ENCODE measurements at places on chromosomes 2 and 18.

DNA sequence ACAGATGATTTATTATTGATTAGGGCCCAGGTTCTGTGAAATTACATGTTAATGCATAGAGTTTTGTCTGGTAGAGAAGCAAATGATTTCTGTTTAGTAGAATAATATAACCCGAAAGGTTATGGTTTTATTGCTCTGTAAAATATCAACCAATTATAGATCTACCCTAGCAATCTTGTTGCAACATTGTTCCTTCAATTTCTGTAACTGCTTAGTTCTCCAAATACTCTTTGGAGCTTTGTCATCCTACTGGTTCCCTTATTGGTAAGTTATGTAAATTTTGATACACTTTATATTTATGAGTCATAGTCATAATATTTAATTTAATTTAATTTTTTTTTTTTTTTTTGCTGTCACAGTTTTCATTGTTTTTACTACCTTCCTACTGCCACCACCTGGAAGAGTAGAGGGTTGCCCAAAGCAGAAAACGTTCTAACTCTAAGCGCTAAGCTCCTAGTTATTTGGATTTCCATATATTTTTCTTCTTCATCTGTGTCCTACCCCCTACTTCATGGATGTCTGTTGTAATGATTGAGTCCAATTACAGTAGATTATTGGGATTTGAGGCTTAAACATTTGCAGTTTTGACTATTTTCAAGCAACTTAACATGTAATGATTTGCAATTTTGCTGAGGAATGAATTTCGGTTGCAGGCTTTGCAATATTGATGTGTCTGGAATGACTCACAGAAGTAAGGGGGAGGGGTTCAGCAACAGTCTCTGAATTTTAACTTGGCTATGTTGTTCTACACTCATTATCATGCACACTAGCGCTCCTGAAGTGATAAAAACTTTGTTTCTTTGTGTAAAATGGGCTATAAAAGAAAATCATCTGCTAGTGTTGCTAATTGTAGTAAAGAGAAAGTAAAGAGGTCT is 51.1 kb downstream of the NABP1 start:
- no peak overlapping the region for H3K4me3 ChIP-seq
- no peaks in the 10 kb centered on the region for H3K36me3 ChIP-seq
- DNase-seq, result no peak
- peaks cover 10% of the 10 kb centered on the region for H3K27me3 ChIP-seq

- peaks cover 49% of the 10 kb centered on the region for H3K27me3 ChIP-seq
- no peak overlapping the region for H3K4me3 ChIP-seq
- H3K4me1 ChIP-seq, result peaks cover 32% of the 10 kb centered on the region
- DNase-seq, result no peak
Observed at GRCh38 chr2:205680903-205681302, 1.4 kb upstream of the NRP2 start.

DNA sequence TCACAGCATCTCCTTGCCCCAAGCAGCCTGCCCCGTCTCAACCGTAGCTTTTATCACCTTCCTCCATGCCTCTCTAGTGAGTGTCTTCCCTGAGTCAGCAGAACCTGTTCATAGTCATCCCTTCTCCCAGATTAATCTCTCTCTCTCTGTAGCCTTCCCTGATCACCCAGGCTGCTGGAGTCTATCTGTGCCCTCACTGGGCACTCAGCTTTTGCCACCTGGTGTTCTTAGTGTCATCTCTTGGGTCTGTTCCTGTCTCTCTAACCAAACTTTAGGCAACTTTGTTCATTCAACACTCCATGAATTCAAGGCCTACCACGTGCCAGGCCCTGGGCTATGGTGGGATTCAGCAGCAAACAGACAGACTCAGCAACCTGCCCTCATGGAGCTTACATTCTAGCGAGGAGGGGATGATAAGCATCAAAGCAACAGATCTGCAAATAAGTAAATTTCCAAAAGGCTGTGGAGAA is 159.1 kb downstream of the SMAD7 start:
- H3K36me3 ChIP-seq, result no peaks in the 10 kb centered on the region
- no peak for DNase-seq
- H3K4me3 ChIP-seq, result no peak overlapping the region

- DNase-seq, result no peak
- H3K27me3 ChIP-seq, result no peaks in the 10 kb centered on the region
- H3K27ac ChIP-seq, result no peak overlapping the region
- no peak overlapping the region for H3K4me3 ChIP-seq
- H3K36me3 ChIP-seq, result peaks cover 12% of the 10 kb centered on the region
- peaks cover 8% of the 10 kb centered on the region for H3K4me1 ChIP-seq
Observed at GRCh38 chr2:24768601-24769000, 24.6 kb downstream of the PTRHD1 start.

- peaks cover 3% of the 10 kb centered on the region for H3K4me1 ChIP-seq
- H3K4me3 ChIP-seq, result no peak overlapping the region
- H3K27me3 ChIP-seq, result no peaks in the 10 kb centered on the region
- H3K27ac ChIP-seq, result no peak overlapping the region
Observed at GRCh38 chr2:167134381-167135072, 246.2 kb downstream of the XIRP2 start.

GRCh38 chr2:220451438-220451837 is 824.0 kb downstream of the SLC4A3 start:
- H3K27ac ChIP-seq, result no peak overlapping the region
- no peaks in the 10 kb centered on the region for H3K4me1 ChIP-seq
- no peak overlapping the region for H3K4me3 ChIP-seq
- no peaks in the 10 kb centered on the region for H3K36me3 ChIP-seq
- no peak for DNase-seq

DNA sequence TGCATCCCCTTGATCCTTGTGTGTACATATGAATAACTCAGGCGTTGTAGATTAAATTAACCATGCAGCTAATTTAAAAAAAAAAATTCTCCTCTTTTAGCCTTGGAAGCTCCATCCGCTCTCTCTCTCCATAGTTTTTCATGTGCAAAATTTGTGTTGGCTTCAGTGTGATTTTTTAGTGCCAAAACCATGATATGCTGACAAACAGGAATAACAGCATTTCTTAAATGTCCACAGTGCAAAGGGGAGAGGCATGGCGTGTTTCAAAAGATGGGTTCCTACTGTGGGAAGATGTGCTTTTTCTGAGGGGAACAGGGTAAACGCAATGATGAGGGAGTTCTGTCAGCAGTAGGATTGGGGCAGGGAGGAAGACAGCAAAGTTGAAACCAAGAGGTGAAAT is 247.0 kb downstream of the ICOS start:
- H3K27me3 ChIP-seq, result peaks cover 11% of the 10 kb centered on the region
- H3K27ac ChIP-seq, result no peak overlapping the region
- peaks cover 11% of the 10 kb centered on the region for H3K4me1 ChIP-seq
- no peak for DNase-seq
- H3K4me3 ChIP-seq, result no peak overlapping the region
- H3K36me3 ChIP-seq, result no peaks in the 10 kb centered on the region

- no peak for DNase-seq
- H3K27ac ChIP-seq, result no peak overlapping the region
- peaks cover 6% of the 10 kb centered on the region for H3K27me3 ChIP-seq
- H3K4me3 ChIP-seq, result no peak overlapping the region
- H3K36me3 ChIP-seq, result no peaks in the 10 kb centered on the region
Observed at GRCh38 chr2:84121-84520, 37.8 kb upstream of the FAM110C start.

GRCh38 chr2:25304321-25304720 is 37.4 kb downstream of the DNMT3A start:
- no peaks in the 10 kb centered on the region for H3K27me3 ChIP-seq
- peaks cover 87% of the 10 kb centered on the region for H3K4me1 ChIP-seq
- no peak for DNase-seq

- no peak for DNase-seq
- H3K4me3 ChIP-seq, result no peak overlapping the region
- H3K36me3 ChIP-seq, result no peaks in the 10 kb centered on the region
- no peaks in the 10 kb centered on the region for H3K4me1 ChIP-seq
- no peak overlapping the region for H3K27ac ChIP-seq
Observed at GRCh38 chr18:55864281-55864680, 276.3 kb upstream of the TCF4 start.

DNA sequence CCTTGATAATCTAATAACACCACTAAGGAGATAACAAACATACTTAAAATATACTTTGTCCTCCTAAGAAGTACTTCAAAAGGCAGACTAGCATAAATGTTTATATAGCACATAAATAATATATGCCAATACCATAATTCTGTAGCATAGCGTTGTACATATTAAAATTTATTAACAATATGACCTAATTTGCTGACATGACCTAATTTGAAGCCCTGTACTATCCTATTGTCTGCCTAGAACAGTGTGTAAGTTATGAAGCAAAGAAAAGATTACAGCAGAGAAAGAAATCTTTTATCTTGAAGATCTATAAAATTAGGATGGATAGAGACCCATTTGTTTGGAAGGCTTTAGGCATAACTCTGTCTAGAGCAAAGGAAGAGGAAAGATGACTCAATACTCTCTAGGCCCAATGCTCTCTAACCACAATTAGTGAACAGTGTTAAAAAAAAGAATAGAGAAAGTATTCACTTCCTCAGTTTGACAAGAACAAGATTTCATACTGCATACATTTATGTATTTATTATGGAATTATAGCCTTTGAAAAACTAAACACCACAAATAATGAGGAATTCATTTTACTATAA is 231.3 kb downstream of the ZRANB3 start:
- H3K4me1 ChIP-seq, result no peaks in the 10 kb centered on the region
- no peak overlapping the region for H3K4me3 ChIP-seq
- H3K27ac ChIP-seq, result no peak overlapping the region

GRCh38 chr18:54792079-54792478 is 36.2 kb upstream of the RAB27B start:
- H3K4me1 ChIP-seq, result no peaks in the 10 kb centered on the region
- no peaks in the 10 kb centered on the region for H3K36me3 ChIP-seq
- H3K27me3 ChIP-seq, result no peaks in the 10 kb centered on the region
- H3K27ac ChIP-seq, result no peak overlapping the region
- DNase-seq, result no peak
- no peak overlapping the region for H3K4me3 ChIP-seq

DNA sequence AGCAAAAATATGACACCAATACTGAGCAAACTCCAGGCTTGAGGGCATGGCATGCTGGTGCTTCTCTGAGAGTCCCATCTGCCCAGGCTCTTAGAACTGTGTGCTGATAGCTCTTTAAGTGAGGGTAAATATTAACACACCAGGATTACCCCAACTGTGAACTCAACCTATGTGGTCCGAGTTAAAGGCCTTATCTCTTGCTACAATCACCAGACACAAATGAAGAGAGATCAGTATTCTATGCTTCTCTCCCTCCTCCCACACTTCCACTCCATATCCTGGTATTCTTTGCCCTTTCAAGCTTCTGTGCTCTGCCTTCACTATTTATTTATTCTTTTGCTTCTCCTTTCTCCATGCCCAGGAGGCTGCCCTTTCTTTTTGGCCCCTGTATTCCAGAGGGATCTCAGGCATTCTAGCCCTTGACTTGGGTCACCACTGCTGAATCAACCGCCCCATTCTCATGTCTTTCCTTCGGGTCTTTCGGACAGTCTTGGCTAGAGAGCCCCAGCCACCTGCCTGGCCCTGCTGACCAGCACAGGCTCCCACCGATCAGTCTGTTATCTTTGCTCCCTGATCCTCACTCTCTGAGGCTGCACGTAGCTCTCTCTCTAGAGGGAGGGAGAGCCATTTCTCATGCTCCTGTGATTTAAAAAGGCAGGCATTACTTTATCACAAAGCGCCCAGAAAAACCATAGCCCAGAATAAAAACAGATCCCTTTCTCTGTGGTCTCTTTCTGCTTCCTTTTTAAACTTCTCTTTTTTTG is 17.2 kb upstream of the HK2 start:
- no peak overlapping the region for H3K4me3 ChIP-seq
- no peaks in the 10 kb centered on the region for H3K36me3 ChIP-seq
- H3K27ac ChIP-seq, result no peak overlapping the region
- no peak for DNase-seq
- peaks cover 7% of the 10 kb centered on the region for H3K27me3 ChIP-seq
- peaks cover 8% of the 10 kb centered on the region for H3K4me1 ChIP-seq

- H3K27me3 ChIP-seq, result peaks cover 21% of the 10 kb centered on the region
- no peak overlapping the region for H3K4me3 ChIP-seq
- no peaks in the 10 kb centered on the region for H3K36me3 ChIP-seq
- DNase-seq, result no peak
- peaks cover 4% of the 10 kb centered on the region for H3K4me1 ChIP-seq
- H3K27ac ChIP-seq, result no peak overlapping the region
Observed at GRCh38 chr2:218129458-218130135, 3.8 kb downstream of the CXCR2 start.

- DNase-seq, result no peak
- H3K4me3 ChIP-seq, result no peak overlapping the region
- H3K27ac ChIP-seq, result no peak overlapping the region
- no peaks in the 10 kb centered on the region for H3K27me3 ChIP-seq
Observed at GRCh38 chr18:4639628-4640310, 184.7 kb upstream of the DLGAP1 start.
